ENCODE measurements at places on chromosomes 3 and 15. TPM values are rescaled to one million over a fixed set of nuclear protein-coding genes. Genes with fewer than 3 reads are reported as not detected.

GRCh38 chr15:53116169-53116568 is 326.0 kb upstream of the ONECUT1 start:
- DNase-seq: no peak

DNA sequence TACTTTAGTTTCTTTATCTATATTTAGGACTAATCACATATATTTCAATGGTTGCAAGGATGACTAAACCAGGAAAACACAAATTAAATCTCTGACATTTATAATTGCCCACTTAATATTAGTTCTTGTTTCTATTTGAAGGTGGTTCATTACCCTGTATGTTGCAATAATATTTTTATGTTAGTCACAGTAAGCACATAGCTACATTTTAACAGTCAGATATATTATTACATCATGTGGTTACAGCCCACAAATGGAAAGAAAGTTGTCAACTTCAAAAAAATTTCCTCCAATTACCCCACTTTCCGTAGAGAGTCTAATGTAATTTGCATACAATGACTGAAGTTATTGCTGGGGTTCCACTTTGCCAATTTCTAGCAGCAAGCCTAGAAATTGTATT is 114.6 kb downstream of the TUSC7 start:
- DNase-seq: no peak

- DNase-seq: no peak
These were observed 329.1 kb upstream of the TPRG1 start for GRCh38 chr3:188842639-188843038.

The CCNDBP1 gene
- 35.0 TPM for polyA plus RNA-seq

Data from muscle of leg (tissue), 16 donors.